ENCODE measurements at places on chromosomes 11 and 22.

DNA sequence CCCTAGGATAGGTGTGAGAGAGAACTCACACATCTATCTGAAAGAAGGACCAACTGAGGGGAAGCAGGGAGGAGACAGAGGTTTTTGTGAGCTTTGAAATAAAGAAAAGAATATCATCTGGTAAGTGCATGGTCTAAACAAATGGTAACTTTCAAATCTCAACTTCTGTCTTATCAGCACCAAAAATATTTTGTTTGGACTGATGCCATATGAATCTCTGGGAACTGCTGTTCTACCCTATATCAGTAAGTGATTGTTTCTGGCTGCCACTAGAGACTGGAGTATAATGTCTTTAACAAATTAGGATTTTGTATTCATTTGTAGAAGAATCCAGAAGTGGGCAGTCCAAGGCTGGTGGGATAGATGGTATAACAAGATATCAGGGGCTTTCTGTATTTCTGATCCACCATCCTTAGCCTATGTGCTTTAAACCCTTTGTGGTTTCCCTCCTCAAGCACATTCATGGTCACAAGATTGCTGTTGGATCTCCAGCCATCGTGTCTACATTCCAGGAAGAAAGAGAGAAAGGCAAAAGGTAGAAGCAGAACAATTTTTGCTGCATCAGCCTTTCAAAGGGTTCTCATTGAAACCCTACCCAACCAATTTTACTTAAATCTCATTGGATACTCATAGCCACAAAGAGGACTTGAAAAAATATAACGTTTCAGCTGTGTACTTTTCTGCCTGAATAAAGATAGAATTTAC is 4.7 kb downstream of the HEPHL1 start:
- no peak for DNase-seq

GRCh38 chr22:36734171-36735058 is 30.9 kb upstream of the CACNG2 start:
- no peak for DNase-seq

GRCh38 chr11:7531011-7531410 is 17.2 kb downstream of the PPFIBP2 start:
- no peak for DNase-seq

DNA sequence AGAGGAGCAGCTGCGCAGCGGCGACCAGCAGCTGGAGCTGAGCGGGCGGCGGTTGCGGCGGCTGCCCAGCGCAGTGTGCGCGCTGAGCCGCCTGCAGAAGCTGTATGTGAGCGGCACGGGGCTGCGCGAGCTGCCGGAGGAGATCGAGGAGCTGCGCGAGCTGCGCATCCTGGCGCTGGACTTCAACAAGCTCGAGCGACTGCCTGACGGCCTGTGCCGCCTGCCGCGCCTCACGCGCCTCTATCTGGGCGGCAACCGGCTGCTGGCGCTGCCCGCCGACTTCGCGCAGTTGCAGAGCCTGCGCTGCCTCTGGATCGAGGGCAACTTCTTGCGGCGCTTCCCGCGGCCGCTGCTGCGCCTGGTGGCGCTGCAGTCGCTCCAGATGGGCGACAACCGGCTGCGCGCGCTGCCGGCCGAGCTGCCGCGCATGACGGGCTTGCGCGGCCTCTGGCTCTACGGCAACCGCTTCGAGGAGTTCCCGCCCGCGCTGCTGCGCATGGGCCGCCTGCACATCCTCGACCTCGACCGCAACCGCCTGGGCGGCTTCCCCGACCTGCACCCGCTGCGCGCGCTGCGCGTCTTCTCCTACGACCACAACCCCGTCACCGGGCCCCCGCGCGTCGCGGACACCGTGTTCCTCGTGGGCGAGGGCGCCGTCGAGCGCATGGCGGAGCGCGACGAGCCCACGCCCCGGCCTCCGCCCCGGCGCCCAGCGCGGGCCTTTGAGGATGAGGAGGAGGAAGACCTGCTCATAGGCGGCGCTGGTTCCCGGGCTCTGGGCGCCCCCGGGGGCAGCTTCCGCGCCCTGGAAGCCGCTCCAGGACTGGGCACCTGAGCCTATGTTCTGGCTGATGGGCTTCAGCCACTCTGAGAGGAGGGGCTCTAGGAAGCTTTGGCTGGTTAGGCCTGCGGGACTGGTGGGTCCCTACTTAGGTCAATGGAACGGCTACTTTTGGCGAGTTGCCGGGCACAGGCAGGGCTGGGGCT is 787 bp downstream of the LRRC10B start:
- peak; percentile 37 for DNase-seq

DNA sequence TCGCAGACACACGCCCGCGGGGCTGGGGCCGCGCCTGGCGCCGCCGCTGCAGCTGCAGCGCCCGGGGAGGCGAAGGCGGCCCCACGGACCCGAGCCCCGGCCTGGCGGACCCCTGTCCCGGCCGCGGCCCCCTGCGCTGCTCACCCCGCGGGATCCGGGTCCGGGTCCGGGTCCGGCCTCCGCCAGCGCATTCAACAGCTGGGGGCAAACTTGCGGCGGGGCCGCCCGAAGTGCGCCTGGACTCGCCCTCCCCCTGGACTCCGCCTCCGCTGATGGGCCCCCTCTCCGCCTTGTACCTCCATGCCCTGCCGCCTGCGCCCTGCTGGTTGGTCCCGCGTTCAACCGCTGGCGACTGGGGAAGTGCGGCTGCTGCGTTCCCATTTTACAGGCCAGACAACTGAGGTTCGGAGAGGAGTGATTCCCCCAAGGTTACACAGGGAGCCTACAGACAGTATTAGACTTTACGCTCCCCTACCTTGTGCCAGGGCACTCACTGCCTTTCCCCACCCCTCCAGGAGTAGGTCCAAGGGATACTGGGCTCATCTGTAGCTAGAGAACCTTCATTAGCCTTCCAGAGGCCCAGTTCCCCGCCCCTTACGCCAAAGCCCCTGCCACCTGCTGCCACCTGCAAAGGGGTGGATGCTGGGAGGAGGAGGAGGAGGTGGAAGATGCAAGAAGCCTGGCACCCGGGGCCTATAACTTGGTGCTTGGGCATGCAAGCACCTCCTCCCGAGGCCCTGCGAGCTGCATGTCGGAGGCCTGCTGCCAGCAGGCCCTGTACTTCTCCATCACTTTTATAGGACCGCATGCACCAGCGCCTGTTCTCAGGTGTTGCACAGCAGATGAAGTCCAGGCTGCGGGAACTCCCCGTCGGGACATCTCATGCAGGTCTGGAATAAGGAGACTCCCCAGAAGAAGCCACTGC is 694 bp upstream of the ELFN2 start:
- DNase-seq: no peak

DNA sequence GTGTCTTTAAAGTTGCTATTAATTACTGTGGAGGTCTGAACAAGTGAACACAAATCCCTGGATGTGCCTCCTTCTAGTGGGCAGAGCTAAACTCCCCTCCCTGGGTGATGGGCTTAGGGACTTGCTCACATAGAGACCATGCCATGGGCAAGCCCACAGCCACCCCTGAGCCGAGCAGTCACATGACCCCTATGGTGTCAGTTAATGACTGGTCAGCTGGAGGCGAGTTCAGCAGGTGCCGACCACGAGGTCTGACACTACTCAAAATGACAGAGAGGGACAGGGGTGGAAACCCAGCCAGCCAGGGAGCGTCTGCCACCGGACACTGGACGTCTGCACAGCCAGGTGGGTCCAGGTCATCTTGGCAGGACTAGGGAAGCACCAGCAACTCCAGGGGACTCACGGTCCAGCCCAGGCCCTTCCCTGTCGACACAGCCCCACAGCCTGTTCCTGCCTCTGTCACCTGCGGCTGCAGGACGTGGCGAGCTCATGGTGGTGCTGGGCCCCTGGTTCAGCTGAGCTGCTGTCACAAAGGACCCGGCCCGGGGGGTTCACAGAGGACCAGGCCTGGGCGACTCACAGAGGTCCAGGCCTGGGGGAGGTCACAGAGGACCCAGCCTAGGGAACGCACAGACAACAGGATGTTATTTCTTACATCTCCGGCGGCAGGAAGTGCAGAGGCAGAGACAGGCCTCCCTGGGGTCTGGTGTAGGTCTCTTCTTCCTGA is 135.0 kb downstream of the BRD1 start:
- no peak for DNase-seq

GRCh38 chr11:33387996-33388395 is 130.8 kb downstream of the HIPK3 start:
- no peak for DNase-seq

DNA sequence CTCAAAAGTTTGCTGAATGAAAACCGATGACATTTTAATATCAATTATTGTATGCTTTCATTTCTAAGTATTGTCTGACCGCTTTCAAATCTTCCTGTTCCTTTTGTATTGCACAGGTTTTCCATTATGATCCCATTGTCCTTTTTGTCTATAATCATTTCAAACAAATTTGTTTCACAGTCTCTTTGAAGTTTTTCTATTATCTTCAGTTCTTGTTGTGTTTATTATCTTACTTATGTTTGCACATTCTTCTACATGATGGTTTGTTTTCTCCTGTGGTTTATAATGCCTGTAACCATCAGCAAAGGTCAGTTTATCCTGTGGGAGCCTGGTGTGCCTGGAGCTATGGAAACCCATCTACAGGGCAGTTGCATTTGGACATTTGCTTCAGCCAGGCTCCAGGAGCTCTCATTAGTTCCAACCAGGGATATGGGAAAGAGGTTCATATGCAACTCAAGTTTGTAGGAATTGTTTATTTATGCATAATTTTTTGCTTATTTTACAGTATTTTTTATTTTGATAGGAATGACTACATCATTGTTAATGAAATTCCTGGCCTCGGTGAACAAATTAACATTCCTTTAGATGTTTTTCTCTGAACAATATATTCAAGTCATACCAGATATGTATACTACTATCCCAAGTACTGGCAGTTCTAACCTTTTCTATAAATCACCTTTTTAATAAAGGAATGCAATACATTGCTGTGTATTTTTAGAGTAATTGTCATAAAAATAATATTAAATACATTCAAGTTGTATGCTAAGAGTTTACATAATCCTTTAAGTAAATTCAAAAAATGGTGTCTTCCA is 179.2 kb downstream of the SBF2 start:
- DNase-seq: no peak

GRCh38 chr22:32378707-32379272 is 21.1 kb downstream of the RFPL3 start:
- DNase-seq: no peak

DNA sequence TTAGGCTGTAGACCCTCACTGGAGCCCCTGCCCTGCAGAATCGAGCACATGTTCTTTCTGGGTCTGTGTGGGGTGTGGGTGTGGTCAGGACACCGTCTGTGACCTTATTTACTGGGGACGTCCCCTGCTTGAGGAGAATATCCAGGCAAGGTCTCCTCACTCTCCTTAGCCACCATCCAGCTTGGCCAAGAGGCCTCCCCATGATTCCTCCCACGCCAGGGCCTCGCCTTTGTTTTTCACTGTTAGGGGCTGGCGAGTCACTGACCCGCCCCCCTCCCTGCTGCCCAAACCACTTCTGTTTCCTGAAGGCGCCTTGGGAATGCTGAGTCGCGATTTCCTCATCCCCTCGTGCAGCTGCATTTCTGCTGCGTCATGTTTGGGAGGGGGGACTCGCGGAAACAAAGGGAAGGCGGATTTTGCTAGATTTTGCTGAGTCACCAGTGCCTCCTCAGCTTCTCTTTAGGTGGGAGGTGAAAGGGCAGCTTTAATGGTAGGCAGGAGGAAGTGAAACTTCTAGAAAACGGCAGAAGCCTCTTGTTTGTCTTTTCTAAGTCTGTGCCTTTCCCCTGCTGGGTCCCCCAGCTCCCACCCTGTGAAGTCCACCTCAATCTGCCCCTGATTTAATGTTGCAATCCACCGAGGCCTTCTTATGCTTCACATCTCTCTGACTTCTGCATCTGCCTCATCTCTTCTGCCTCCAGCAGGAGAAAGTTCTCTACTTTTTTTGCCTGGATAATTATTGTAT is 4.0 kb upstream of the HMOX1 start:
- peak; percentile 97 for DNase-seq

GRCh38 chr11:8218409-8218808 is 45.3 kb downstream of the LMO1 start:
- DNase-seq: no peak

GRCh38 chr11:44994753-44995152 is 44.1 kb upstream of the TP53I11 start:
- DNase-seq: no peak

DNA sequence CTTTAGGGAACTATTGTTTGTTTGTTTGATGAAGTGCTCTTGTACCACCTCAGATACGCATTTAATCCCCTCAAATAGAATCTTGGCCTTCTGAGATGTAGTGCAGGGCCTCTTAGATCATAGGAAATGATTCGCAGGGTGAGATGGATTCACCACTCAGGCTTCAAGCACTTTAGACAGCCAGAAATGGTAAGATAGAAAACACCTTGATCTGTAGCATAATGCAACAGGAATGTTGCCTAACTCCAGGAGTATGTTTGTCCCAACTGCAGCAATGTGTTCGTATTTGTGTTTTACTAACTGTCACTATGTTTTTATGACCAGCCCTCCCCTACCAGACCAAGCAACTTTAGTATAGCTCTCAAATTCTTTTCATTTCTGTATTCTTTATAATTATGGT is 761.2 kb downstream of the NELL1 start:
- no peak for DNase-seq

DNA sequence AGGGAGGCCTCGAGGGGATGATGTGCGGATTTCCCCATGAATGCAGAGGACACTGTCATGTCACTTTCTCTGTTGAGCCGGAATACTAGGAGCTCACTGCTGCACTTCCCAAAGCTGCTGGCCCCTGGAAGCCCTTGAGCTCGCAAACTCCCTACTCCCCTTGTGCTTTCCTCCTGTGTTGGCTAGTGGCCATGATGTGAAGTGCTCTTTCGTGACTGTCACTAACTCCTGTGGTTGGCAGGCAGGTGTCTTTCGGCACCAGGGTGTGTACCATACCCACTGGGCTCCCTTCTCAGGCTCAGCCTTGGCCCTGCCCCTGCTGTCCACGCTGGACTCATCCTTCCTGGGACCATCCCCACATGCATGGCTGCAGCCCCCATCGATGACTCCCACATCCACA is 86.2 kb downstream of the BTBD10 start:
- DNase-seq: no peak

DNA sequence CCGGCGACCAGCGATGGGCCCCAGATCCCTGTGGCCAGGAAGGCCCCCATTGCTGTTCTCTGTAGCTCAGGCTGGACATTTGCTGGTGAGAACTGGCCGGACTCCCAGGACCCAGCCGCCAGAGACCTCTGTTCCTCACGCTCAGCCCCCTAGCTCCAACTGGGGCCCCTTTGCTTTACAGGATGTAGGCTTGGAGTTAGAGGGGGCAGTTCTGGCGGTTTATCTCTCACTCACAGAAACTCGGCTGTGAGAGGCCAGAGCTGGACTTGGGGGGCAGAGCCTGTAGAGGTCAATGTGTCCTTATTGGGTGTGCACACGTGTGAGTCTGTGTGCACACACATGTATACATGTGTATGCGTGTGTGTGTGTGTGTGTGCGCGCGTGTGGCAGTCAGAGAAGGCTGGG is 502 bp downstream of the SMIM38 start:
- no peak for DNase-seq
